ENCODE measurements at places on chromosomes 4 and X.
A peak's percentile ranks its signal among the peaks of the same experiment; 100 is the strongest.

GRCh38 chrX:64570204-64570603 is 175.0 kb upstream of the MTMR8 start:
- H3K27ac ChIP-seq, result no peak overlapping the region
- no peak for DNase-seq
- no peaks in the 10 kb centered on the region for H3K27me3 ChIP-seq
- H3K36me3 ChIP-seq, result no peaks in the 10 kb centered on the region
- no peak overlapping the region for H3K4me3 ChIP-seq

GRCh38 chr4:98345838-98346237 is 84.7 kb downstream of the RAP1GDS1 start:
- H3K27ac ChIP-seq, result no peak overlapping the region
- H3K36me3 ChIP-seq, result peaks cover 45% of the 10 kb centered on the region
- H3K4me3 ChIP-seq, result no peak overlapping the region
- peaks cover under 1% of the 10 kb centered on the region for H3K4me1 ChIP-seq
- no peak for DNase-seq
- H3K27me3 ChIP-seq, result no peaks in the 10 kb centered on the region

GRCh38 chr4:340011-340410 is 2.4 kb downstream of the ZNF141 start:
- peaks cover 37% of the 10 kb centered on the region for H3K4me1 ChIP-seq
- no peaks in the 10 kb centered on the region for H3K27me3 ChIP-seq
- H3K36me3 ChIP-seq, result peaks cover 80% of the 10 kb centered on the region
- no peak for DNase-seq
- peak overlapping the region; percentile 99 for H3K4me3 ChIP-seq

- H3K4me3 ChIP-seq, result no peak overlapping the region
- H3K36me3 ChIP-seq, result peaks cover 17% of the 10 kb centered on the region
- H3K4me1 ChIP-seq, result peaks cover 1% of the 10 kb centered on the region
- H3K27ac ChIP-seq, result no peak overlapping the region
Observed at GRCh38 chrX:15804563-15804962, 14.3 kb downstream of the ZRSR2 start.

- H3K4me1 ChIP-seq, result no peaks in the 10 kb centered on the region
- DNase-seq, result no peak
- no peaks in the 10 kb centered on the region for H3K27me3 ChIP-seq
- H3K36me3 ChIP-seq, result no peaks in the 10 kb centered on the region
Observed at GRCh38 chr4:6027392-6027791, 9.2 kb upstream of the C4orf50 start.

GRCh38 chr4:21947791-21948346 is 703 bp downstream of the KCNIP4 start:
- H3K4me3 ChIP-seq, result no peak overlapping the region
- no peak for DNase-seq
- no peaks in the 10 kb centered on the region for H3K4me1 ChIP-seq
- no peak overlapping the region for H3K27ac ChIP-seq
- H3K36me3 ChIP-seq, result no peaks in the 10 kb centered on the region
- peaks cover 30% of the 10 kb centered on the region for H3K27me3 ChIP-seq

DNA sequence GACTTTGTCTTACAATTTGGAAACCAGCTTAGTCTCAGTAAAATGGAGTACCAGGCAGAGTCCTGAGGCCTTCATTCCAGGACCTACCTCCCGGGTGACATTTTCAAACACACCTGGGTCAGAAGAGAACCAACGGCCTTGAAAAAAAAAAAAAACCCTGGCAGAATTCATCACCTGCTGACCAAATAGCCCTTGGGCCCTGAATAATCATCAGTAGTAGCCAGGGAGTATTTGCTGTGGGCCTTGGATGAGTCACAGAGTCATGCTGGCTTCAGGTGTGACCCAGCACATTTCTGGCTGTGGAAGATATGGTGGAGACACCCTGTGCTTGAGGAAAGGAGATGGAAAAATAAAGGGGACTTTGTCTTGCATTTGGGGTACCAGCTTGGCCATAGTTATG is 92.2 kb downstream of the LPAR4 start:
- no peaks in the 10 kb centered on the region for H3K27me3 ChIP-seq
- H3K27ac ChIP-seq, result no peak overlapping the region
- H3K4me3 ChIP-seq, result no peak overlapping the region
- no peak for DNase-seq
- H3K4me1 ChIP-seq, result no peaks in the 10 kb centered on the region

GRCh38 chr4:1604706-1605205 is 79.4 kb downstream of the FAM53A start:
- H3K4me1 ChIP-seq, result peaks cover 13% of the 10 kb centered on the region
- DNase-seq, result no peak
- no peaks in the 10 kb centered on the region for H3K27me3 ChIP-seq
- no peak overlapping the region for H3K4me3 ChIP-seq

GRCh38 chr4:138449938-138450337 is 207.8 kb upstream of the SLC7A11 start:
- DNase-seq, result no peak
- H3K36me3 ChIP-seq, result no peaks in the 10 kb centered on the region
- H3K4me1 ChIP-seq, result no peaks in the 10 kb centered on the region
- no peaks in the 10 kb centered on the region for H3K27me3 ChIP-seq

GRCh38 chrX:150525061-150525919 is 43.1 kb upstream of the MTM1 start:
- no peak overlapping the region for H3K27ac ChIP-seq
- no peaks in the 10 kb centered on the region for H3K36me3 ChIP-seq
- H3K27me3 ChIP-seq, result no peaks in the 10 kb centered on the region
- no peak for DNase-seq

DNA sequence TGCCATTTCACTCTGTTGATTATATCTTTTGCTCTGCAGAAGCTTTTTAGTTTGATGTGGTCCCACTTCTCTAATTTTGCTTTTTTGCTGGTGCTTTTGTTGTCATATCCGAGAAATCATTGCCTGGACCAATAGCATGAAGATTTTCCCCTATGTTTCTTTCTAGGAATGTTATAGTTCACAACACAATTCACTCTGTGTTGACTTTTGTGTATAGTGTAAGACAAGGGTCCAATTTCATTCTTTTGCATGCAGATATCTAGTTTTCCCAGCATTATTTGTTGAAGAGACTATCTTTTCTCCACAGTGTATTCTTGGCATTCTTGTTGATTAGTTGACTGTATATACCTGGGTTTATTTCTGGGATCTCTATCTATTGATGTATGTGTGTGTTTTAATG is 8.3 kb upstream of the CPE start:
- no peak for DNase-seq
- H3K4me1 ChIP-seq, result peaks cover 3% of the 10 kb centered on the region
- H3K36me3 ChIP-seq, result no peaks in the 10 kb centered on the region
- peaks cover 13% of the 10 kb centered on the region for H3K27me3 ChIP-seq
- H3K4me3 ChIP-seq, result no peak overlapping the region

- DNase-seq, result no peak
- H3K4me3 ChIP-seq, result no peak overlapping the region
- no peaks in the 10 kb centered on the region for H3K36me3 ChIP-seq
- no peaks in the 10 kb centered on the region for H3K4me1 ChIP-seq
- H3K27me3 ChIP-seq, result no peaks in the 10 kb centered on the region
Observed at GRCh38 chr4:96603641-96604040, 763.7 kb downstream of the PDHA2 start.

- H3K36me3 ChIP-seq, result no peaks in the 10 kb centered on the region
- peaks cover 12% of the 10 kb centered on the region for H3K4me1 ChIP-seq
- H3K27ac ChIP-seq, result no peak overlapping the region
- H3K4me3 ChIP-seq, result no peak overlapping the region
- peak; percentile 23 for DNase-seq
- H3K27me3 ChIP-seq, result no peaks in the 10 kb centered on the region
Observed at GRCh38 chrX:129980540-129981199, 1.8 kb upstream of the BCORL1 start.

- no peak for DNase-seq
- no peaks in the 10 kb centered on the region for H3K27me3 ChIP-seq
Observed at GRCh38 chrX:67872958-67873357, 329.1 kb downstream of the AR start.

DNA sequence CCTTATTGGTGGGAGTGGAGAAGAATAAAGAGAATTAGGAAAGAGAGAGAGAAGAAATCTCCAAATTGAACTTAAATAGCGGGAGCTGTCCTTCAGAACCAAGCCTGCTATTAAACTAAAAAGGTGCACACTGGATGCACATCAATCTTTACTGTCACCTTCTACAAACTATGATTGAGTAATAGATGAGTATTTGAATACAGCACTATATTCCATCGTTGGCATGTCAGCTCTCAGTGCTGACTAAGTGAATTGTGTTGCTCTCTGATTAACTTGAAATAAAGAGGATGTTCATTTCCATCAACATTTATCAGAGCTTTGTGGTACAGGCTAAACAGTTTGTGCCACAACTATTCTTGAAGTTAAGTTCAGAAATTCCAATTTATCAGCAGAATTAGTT is 143.7 kb upstream of the PABPC4L start:
- no peaks in the 10 kb centered on the region for H3K36me3 ChIP-seq
- DNase-seq, result no peak
- H3K4me1 ChIP-seq, result no peaks in the 10 kb centered on the region
- H3K27me3 ChIP-seq, result no peaks in the 10 kb centered on the region
- H3K4me3 ChIP-seq, result no peak overlapping the region

- peaks cover 2% of the 10 kb centered on the region for H3K27me3 ChIP-seq
- no peaks in the 10 kb centered on the region for H3K4me1 ChIP-seq
- H3K4me3 ChIP-seq, result no peak overlapping the region
- H3K27ac ChIP-seq, result no peak overlapping the region
- no peaks in the 10 kb centered on the region for H3K36me3 ChIP-seq
Observed at GRCh38 chr4:111954550-111954949, 190.7 kb upstream of the FAM241A start.

- H3K4me1 ChIP-seq, result peaks cover 76% of the 10 kb centered on the region
- H3K36me3 ChIP-seq, result peaks cover 30% of the 10 kb centered on the region
- no peaks in the 10 kb centered on the region for H3K27me3 ChIP-seq
- H3K4me3 ChIP-seq, result no peak overlapping the region
- DNase-seq, result no peak
Observed at GRCh38 chrX:13694359-13694758, 5.4 kb downstream of the RAB9A start.

DNA sequence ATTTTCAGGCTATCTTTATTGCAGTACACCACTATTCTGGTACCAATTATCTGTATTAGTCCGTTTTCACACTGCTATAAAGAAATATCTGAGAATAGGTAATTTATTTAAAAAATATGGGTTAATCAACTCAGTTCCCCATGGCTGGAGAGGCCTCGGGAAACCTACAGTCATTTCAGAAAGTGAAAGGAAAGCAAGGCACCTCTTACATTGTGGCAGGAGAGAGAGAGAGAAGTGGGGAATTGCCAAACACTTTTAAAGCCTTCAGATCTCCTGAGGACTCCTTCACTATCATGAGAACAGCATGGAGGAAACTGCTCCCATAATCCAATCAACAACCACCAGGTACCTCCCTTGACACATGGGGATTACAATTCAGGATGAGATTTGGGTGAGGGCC is 54.7 kb downstream of the AMER1 start:
- H3K27me3 ChIP-seq, result no peaks in the 10 kb centered on the region
- DNase-seq, result no peak
- H3K36me3 ChIP-seq, result no peaks in the 10 kb centered on the region

GRCh38 chrX:85994797-85995196 is 52.6 kb downstream of the CHM start:
- H3K36me3 ChIP-seq, result peaks cover 6% of the 10 kb centered on the region
- no peak for DNase-seq
- H3K27ac ChIP-seq, result no peak overlapping the region
- H3K4me1 ChIP-seq, result peaks cover 22% of the 10 kb centered on the region

DNA sequence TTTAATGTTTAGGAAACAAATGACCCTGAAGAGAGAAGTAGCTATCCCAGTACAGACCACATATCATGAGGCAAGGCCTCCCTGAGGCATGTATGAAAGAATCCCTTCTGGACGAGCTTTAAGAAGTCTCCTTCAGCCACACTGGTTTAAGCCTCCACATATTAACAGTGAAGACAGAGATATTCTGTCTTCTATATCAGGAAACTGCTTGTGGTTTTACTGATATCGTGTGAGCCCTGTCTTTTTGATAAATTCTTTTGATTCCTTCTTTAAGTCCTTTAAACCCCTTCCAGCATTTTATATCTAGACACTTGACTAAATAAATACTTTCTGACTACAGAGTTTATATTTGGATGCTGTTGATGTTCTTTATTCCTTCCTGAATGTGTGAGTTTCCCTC is 45.9 kb upstream of the GPC4 start:
- DNase-seq, result no peak
- H3K4me1 ChIP-seq, result no peaks in the 10 kb centered on the region
- no peaks in the 10 kb centered on the region for H3K36me3 ChIP-seq
- no peaks in the 10 kb centered on the region for H3K27me3 ChIP-seq
- no peak overlapping the region for H3K4me3 ChIP-seq

- H3K27ac ChIP-seq, result no peak overlapping the region
- peaks cover 35% of the 10 kb centered on the region for H3K27me3 ChIP-seq
- H3K36me3 ChIP-seq, result no peaks in the 10 kb centered on the region
- H3K4me1 ChIP-seq, result peaks cover 10% of the 10 kb centered on the region
- H3K4me3 ChIP-seq, result no peak overlapping the region
Observed at GRCh38 chr4:46386570-46386969, 3.4 kb downstream of the GABRA2 start.

DNA sequence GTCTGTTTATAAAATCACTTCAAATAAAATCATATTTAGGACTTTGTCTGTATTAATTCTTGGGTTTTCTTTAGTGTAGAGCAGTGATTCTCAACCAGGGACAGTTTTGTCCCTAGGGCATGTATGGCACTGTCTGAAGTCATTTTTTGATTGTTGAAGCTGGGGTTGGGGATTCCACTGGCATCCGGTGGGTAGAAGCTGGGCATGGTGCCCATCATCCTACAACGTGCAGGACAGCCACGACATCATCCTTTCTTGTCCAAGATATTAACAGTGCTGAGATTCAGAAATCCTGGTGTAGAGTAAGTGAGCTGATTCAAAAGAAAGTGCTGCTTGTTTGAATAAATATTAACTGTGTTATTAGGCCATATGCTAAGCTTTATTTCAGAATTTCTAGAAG is 28.6 kb downstream of the DCLK2 start:
- no peaks in the 10 kb centered on the region for H3K4me1 ChIP-seq
- no peaks in the 10 kb centered on the region for H3K36me3 ChIP-seq

GRCh38 chr4:143288171-143288570 is 48.5 kb upstream of the GAB1 start:
- peaks cover 2% of the 10 kb centered on the region for H3K27me3 ChIP-seq
- H3K36me3 ChIP-seq, result no peaks in the 10 kb centered on the region
- DNase-seq, result no peak
- H3K4me3 ChIP-seq, result no peak overlapping the region
- no peaks in the 10 kb centered on the region for H3K4me1 ChIP-seq

All from activated naive CD8-positive, alpha-beta T cell treated with anti-CD3 and anti-CD28 coated beads, Interleukin-2, amount 50 U/mL, for 24 hours (primary cell).